ENCODE measurements at places on chromosomes 1 and 21. TPM values are rescaled to one million over a fixed set of nuclear protein-coding genes. Genes with fewer than 3 reads are reported as not detected.

DNA sequence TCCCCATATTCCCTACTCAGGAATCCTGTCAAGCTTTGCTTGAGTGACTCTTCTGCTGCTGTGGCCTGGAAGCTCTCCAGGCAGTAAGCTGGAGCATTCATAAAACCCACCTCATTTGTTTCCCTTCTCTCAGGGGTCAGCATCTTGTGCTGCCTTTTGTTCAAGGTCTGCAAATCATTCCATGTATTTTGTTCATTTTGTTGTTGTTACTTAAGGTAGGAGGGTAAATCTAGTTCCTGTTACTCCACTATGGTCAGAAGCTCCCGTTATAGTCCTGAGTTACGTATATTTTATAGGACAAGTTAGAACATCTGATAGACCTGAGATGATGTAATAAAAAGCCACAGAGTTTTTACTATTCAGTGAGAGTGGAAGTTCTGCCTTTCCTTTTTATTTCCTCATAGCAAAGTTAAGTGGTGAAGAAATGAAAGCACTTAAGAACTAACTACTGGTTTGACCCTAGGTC is 9.9 kb downstream of the SYNJ1 start:
- DNase-seq = no peak

The LCE3E gene
- not detected for total RNA-seq

The SSR2 gene
- 117 TPM for total RNA-seq

- no peak for DNase-seq
Measured at GRCh38 chr1:200737647-200738291, 924 bp upstream of the CAMSAP2 start.

GRCh38 chr1:12230549-12231275 is 882 bp downstream of the VPS13D start:
- peak; percentile 68 for DNase-seq

- DNase-seq = peak; percentile 44
Measured at GRCh38 chr1:225467193-225468020, 39.6 kb upstream of the LBR start.

The SMAP2 gene
- total RNA-seq = 61.3 TPM

DNA sequence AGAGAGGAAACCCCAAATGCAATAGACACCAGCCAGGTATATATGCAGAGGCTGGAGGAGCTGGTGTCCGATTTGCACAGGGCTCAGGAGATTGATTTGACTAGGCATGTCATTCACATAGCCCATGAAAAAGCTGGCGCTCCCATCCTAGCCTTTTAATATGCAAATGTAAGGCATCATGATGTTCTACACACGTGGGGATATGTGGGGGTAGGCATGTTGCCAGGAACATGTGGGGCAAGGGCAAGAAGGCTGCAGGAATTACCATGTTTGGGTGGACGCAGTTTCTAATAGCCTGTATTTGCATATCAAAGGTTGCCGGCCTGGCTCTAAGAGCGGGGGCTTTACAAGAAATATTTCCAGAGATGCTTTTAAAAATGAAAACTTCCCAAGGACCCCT is 11.7 kb upstream of the SH3GLB1 start:
- no peak for DNase-seq

DNA sequence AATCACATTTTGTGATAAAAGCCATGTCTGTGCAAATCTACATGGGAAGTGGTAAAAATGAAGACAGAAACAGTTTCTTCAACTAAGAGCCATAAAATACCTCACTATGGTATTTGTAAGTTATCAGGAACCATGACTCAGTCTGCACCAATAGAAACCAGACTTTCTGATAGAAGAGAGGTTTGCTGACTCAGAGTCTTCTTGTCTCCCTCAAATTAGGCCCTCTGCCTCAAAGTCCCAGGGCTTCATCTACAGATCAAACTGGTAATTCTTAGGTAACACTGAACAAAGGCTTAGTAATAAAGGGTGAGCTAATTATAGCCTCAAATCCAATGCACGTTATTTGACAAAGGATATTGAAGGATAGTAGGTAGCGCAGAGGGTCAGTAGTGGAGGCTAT is 30.9 kb upstream of the SSX2IP start:
- DNase-seq = no peak

Measured in gastrocnemius medialis (tissue), 4 donors.